ENCODE measurements at places on chromosomes 1 and 21. TPM values are rescaled to one million over a fixed set of nuclear protein-coding genes. Genes with fewer than 3 reads are reported as not detected.

PIK3CD gene
- total RNA-seq: 19.7 TPM

GRCh38 chr1:213330281-213330680 is 279.2 kb downstream of the RPS6KC1 start:
- no peak overlapping the region for H3K4me3 ChIP-seq
- no peaks in the 10 kb centered on the region for H3K27me3 ChIP-seq
- H3K27ac ChIP-seq: no peak overlapping the region
- DNase-seq: no peak
- peaks cover 3% of the 10 kb centered on the region for H3K4me1 ChIP-seq

- no peaks in the 10 kb centered on the region for H3K27me3 ChIP-seq
- no peaks in the 10 kb centered on the region for H3K36me3 ChIP-seq
- H3K4me1 ChIP-seq: peaks cover 10% of the 10 kb centered on the region
- peak overlapping the region; percentile 66 for H3K27ac ChIP-seq
- no peak overlapping the region for H3K4me3 ChIP-seq
These were observed 43.2 kb downstream of the NEK2 start for GRCh38 chr1:211632117-211632807.

GNAT2 gene
- not detected for total RNA-seq

AMY1C gene
- total RNA-seq: not detected

DNA sequence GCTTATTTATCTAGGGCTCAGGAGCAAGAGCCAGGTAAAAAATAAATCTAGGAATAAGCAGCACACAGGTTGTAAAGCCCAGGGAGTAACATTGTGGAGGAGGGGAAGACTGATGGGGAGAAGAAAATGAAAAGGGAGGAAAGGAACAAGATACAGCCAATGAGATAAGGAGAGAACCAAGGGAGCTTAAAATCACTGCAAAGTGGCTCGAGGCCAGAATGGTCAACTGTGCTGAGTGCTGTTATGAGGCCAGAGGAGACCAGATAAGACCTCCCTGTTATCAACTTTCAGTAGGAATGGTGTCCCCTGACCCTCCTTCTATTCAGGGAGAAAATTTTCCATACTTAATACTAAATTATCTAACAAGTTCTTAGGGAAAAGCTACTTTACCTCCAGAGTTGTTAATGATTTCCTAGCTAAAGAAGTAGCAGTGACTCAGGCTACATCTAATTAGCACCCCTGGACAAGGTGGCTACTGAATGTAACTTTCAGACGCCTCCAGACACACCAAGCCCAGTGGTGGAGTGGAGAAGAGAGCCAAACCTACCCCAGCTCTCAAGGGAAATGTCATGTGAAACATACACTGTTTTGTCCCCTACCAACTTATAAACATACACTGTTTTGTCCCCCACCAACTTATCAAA is 25.5 kb downstream of the ENAH start:
- DNase-seq: no peak
- no peak overlapping the region for H3K27ac ChIP-seq
- H3K27me3 ChIP-seq: no peaks in the 10 kb centered on the region

- no peak overlapping the region for H3K4me3 ChIP-seq
- H3K27me3 ChIP-seq: no peaks in the 10 kb centered on the region
- no peaks in the 10 kb centered on the region for H3K4me1 ChIP-seq
- no peaks in the 10 kb centered on the region for H3K36me3 ChIP-seq
These were observed 394.9 kb upstream of the B3GALT2 start for GRCh38 chr1:193581341-193581740.

DNA sequence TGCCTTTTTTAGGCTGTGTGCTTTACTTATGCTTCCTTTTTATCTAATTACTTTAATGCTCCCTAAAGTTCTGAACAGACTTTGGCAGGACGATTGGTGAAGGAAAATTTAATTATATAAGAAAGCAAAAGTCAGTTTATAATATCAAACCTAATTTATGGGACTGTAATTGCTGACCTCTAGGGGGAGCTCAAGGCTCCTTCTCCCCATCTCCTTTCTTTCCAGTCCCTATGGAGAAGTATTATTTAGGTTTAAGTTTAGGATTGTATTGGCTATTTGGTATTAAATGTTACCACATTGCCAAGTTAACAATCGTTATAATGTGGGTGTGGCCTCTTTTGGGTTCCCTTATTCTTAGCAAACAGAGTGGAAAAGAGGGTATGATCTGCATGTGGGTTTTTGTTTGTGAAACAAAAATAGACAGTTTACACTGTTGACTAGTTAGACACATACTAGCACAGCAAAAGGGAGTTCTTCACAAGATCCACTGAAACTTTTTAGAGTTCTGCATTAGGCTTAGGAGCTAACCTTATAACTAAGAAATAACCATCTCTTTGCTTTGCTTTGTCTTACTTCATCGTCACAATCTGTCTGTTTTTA is 48.2 kb upstream of the TNFSF4 start:
- no peaks in the 10 kb centered on the region for H3K27me3 ChIP-seq
- no peak overlapping the region for H3K27ac ChIP-seq
- no peaks in the 10 kb centered on the region for H3K36me3 ChIP-seq
- no peaks in the 10 kb centered on the region for H3K4me1 ChIP-seq
- no peak for DNase-seq

AVPR1B gene
- total RNA-seq: not detected

DNA sequence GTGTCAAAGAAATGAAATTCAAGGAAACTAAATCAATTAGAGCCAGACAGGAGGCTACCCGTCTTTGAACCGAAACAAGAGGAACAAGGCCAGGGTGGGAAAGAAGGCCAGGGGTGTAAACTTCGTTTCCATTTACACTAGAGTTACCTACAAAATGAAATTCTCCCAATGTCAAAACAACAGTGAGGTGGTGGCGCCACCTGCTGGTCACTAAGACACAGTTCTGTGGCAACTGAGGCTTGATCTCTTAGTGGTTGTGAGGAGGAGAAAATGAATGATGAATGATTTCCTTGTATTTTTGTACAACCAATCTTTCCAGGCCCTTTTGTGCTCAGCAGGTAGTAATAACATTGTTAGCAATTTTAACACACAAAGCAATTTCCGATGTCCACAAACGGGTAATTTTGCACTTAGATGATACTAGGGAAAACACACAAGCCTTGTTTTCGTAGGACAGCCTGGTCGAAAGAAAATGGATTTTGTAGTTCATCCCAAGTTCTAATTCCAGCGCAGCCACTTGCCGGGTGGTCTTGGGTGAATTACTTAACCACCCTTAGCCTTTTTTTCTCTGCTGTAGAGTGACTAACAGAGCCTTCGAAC is 54.8 kb upstream of the SOD1 start:
- no peak for DNase-seq
- H3K27me3 ChIP-seq: no peaks in the 10 kb centered on the region
- no peak overlapping the region for H3K27ac ChIP-seq
- no peaks in the 10 kb centered on the region for H3K4me1 ChIP-seq
- no peaks in the 10 kb centered on the region for H3K36me3 ChIP-seq

GNG4 gene
- not detected for total RNA-seq

GRCh38 chr1:230322421-230322756 is 103.7 kb downstream of the PGBD5 start:
- H3K4me1 ChIP-seq: no peaks in the 10 kb centered on the region
- no peak overlapping the region for H3K4me3 ChIP-seq
- H3K27ac ChIP-seq: no peak overlapping the region
- no peak for DNase-seq
- H3K27me3 ChIP-seq: no peaks in the 10 kb centered on the region

- no peak for DNase-seq
- no peaks in the 10 kb centered on the region for H3K4me1 ChIP-seq
- H3K4me3 ChIP-seq: no peak overlapping the region
- no peak overlapping the region for H3K27ac ChIP-seq
These were observed 10.7 kb downstream of the DUSP23 start for GRCh38 chr1:159791461-159791860.

TMEM54 gene
- total RNA-seq: 60.9 TPM

DNA sequence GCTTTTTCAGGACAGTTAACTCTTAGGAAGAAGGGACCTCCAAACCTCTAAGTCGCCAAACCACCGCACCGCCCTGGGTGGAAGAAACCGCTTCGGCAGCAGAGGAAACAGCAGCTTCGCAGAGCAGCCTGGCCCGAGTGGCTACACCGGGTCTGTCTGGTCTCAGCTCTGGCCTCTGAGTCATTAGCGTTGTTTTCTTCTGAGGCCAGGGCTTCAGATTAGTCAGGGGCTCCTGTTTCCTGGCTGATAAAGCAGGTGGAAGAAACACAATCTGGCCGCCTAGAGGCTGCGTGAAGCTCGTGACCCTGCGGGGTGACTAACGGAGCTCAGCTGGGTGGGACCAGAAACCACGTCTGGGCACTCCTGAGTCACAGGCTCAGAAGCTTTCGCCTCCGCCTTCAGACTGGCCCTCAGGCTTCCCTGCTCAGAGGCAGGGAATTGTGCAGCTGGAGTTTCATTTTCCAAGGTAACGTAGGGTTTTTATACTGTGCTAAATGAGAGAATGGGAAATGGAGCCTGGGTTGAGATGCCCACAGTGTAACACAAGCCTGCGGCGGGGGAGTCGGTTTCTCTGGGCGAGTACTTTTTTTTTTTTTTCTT is 44.9 kb downstream of the CHAF1B start:
- H3K27ac ChIP-seq: peak overlapping the region; percentile 79
- peak overlapping the region; percentile 35 for H3K4me3 ChIP-seq
- H3K4me1 ChIP-seq: no peaks in the 10 kb centered on the region
- no peaks in the 10 kb centered on the region for H3K36me3 ChIP-seq
- peak; percentile 95 for DNase-seq

SPRR4 gene
- not detected for total RNA-seq

SPATA1 gene
- not detected for total RNA-seq

NBPF4 gene
- not detected for total RNA-seq

MROH7 gene
- 2.0 TPM for total RNA-seq

All from ascending aorta (tissue), 2 donors.